ENCODE measurements at places on chromosomes 5 and 9.

DNA sequence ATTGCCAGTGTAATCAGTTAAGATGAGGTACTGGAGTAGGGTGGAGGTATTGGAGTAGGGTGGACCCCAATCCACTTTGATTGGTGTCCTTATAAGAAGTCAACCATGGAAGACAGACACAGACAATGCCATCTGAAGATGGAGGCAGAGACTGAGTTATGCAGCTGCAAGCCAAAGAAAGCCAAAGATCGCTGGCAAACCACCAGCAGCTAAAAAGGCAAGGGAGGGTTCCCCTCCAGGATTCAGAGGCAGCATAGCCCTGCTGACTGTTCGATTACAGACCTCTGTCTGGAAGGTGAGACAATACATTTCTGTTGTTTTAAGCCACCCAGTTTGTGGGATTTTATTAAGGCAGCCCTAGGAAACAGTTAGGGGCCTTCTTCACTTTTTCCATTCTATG, 30.5 kb upstream of the CKMT2 start:
- DNase-seq, result no peak

GRCh38 chr5:159762921-159763320, 153.4 kb upstream of the ADRA1B start:
- no peak for DNase-seq

- DNase-seq, result no peak
Measured at GRCh38 chr9:136857581-136858412, 5.7 kb downstream of the MAMDC4 start.

GRCh38 chr5:54440456-54440893, 15.0 kb upstream of the HSPB3 start:
- DNase-seq, result no peak

DNA sequence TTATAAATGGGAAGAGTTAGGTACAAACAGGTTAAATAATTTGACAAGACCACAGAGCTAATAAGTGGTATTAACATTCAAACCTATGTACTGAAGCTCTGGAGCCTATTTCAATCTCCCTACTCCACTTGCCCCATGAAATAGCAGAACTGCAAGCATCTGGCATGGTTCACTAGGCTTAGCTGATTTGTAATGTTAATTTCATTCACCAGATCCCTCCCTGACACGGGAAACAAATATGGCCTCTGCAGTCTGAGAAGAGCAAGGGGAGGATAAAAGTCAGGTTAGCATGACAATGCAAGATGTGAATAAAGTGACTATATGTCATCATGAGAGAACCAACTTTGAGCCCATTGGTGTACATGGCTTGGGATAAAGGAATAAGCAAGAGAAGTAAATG, 428.8 kb downstream of the BRINP1 start:
- DNase-seq, result no peak

DNA sequence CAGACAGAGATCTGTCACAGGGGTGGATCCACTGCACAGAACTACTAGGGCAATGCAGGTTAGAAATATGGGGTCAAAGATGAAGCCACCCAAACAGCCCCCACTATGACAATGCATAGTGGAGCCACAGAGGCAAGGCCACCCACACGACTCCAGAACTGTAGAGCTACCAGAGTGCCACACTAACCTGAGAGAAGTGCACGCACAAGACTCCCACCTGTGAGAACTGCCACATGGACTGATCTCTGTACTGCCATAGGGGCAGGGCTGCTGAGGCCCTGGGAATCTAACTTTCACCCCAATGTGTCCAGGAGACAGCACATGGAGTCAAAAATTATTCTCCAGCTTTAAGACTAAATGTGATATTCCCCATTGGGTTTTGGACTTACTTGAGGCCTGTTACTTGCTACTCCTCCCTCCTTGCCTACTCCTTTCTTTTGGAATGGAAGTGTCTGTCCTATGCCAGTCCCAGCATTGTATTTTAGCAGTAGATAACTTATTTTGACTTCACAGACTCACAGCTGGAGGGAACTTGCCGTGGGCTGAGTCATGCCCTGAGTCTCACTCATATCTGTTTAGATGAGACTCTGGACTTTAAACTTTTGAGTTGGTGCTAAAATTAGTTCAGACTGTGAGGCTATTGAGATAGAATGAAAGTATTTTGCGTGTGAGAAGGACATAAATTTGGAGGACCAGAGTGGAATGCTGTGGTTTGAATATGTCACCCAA, 853.3 kb downstream of the MAT2B start:
- no peak for DNase-seq

- no peak for DNase-seq
Measured at GRCh38 chr5:123578390-123578789, 66.4 kb downstream of the CSNK1G3 start.

- no peak for DNase-seq
Measured at GRCh38 chr5:170293273-170293672, 4.3 kb downstream of the LCP2 start.

- DNase-seq, result no peak
Measured at GRCh38 chr5:140927228-140927573, 1.1 kb downstream of the PCDHAC1 start.

- DNase-seq, result no peak
Measured at GRCh38 chr9:123649909-123650308, 280.0 kb downstream of the DENND1A start.

DNA sequence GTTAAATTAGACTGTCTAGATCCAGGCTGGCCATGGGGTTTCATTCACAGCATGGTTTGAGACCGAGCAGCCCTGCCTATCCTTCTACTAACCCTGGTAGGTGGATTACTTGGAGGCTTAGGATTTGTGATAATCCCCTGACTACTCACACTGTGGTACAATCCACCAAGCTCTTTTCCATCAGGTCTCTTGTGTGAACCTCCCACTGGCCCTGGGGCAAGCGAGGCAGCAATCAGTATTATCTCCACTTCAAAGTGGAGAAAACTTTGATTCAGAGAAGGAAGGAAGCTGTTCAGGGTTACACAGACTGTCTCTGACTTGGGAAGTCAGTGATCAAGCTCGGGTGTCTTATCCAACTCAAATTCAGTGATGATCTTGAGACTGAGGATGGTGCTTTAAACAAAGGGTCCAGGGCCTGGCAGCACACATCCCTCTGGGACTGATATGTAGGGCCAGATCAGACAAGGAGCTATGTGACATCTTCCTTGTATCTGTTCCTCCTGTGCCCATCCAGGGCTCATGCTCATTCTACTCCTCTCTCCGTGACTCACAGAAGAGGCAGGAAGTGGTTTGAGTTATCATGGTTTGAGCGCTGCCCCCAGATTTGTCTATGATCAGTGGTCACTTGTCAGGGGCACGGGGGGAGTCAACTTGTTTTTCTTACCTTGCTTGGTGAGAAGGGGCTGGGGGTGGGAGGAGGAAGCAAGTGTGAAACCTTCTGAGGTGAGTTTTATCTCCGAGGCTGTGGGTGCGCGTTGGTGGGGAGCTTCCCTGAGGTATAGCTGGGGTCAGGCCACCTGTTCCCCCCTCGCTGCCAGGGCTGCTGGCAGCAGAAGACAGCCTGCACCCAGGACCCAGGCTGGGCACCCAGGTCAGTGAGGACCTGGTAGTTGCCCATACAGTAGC, 48.6 kb downstream of the RGS3 start:
- no peak for DNase-seq
